ENCODE measurements at places on chromosomes 16 and 17.

DNA sequence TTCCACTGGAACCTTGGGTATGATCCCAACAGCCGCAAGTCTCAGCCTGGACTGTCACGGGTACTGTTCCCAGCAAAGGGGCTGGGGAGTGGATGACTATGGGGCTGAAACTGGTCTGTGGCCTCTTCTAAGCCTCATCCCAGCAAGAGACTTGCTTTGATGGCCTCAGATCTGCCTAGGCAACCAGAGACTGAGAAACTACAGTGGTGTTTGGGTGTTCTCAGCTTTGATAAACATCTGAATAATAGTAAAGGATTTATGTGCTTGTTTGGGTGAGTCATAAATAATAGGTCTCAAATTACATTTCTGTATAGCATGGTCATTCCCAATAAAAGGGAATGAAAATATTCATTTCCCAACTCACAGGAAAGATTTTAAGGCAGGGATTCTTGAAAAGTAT lies 30.2 kb upstream of the ULK2 start:
- DNase-seq = no peak

DNA sequence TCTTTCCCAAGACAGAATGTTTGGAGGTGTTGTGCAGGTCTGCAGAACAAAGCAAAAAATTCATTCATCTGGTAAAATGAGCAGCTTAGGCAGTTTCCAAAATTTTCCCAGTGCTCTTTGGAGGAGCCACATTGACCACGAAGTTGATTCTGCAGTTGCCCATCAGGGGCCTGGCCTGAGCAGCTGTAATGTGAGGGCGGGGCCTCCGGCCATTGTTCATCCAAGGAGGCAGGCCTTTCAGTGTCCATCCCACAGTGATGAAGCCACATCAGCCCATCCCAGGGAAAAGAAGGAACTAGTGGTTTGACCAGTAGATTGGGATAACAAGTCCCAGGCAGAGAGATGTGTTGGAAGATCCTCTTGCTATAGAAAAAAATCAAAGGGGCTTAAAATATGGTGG lies 10.1 kb downstream of the UBFD1 start:
- no peak for DNase-seq

DNA sequence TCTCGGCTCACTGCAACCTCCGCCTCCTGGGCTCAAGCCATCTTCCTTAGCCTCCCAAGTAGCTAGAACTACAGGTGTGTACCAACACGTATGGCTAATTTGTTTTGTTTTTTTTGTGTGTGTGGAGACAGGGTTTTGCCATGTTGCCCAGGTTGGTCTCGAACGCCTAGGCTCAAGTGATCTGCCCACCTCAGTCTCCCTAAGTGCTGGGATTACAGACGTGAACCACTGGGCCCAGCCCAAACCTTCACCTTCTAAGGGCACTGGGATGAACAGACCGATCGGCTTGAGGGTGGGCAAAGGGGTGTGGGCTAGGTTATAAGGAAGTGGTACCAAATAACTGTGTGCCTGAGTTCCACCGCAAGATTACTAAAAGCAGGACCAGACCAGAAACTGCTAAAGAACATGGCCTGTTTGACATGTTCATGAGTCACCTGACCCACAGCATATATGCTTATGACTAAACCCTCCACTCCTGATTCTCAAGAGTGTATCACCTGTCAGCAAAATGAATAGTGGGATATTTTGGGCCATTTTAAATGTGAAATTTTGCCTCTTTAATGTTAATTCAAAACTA lies 8.1 kb downstream of the TMEM97 start:
- DNase-seq = no peak

DNA sequence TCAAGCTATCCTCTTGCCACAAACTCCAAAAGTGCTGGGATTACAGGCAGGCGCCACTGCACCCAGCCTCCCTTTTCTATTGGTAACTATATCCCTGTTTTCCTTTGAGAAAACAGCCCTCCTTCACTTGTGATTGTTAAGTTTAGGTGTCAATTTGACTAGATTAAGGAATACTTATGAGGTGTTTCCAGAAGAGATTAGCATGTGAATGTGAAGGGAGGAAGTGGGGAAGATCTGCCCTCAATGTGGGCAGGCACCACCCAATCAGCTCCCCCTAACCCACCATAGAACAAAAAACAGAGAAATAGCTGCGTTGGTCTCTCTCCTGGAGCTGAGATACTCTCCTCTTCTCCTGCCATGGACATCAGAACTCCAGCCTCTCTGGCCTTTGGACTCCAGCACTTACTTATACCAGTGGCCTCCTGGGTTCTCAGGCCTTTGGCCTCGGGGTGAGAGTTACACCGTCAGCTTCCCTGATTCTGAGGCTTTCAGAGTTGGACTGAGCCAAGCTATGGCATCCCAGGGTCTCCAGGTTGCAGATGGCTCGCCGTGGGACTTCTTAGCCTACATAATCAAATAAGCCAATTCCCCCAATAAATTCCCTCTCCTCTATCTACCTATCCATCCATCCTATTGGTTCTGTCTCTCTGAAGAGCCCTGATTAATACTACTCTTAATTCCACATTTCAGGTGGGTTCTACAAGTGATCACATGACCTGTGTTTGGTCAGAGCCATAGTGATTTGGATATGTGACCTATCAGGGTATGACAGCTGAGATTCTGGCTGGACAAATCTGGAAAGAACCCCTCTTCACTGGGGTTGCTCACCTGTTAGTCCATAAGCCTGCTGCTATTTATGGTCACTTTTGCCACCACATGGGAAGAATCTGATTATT lies 12.0 kb upstream of the STAT3 start:
- no peak for DNase-seq

GRCh38 chr17:3710951-3711383 lies 12.7 kb upstream of the HASPIN start:
- no peak for DNase-seq
